CD4-positive, alpha-beta T cell treated with Interleukin-21 for 1 hour (primary cell): ENCODE measurements at places on chromosomes 13 and 19.

DNA sequence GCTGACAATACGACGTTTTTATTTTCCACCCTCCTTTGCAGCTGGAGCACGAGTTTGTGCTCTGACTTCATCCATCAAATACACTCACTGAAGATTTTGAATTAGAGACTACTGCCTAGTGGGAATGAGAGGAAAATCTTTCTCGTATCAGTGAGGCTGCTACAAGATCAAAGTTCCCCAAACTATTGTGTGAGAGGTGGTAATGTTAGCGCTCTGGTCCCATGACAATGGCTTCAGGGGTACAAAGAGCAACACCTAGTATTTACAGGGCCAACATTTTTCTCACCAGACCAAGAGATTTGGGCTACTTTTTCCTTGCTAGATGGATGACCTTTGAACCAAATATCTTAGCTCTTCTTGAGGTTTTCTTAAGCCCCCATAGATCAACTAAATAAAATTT lies 30.3 kb upstream of the PDX1 start:
- DNase-seq: no peak

DNA sequence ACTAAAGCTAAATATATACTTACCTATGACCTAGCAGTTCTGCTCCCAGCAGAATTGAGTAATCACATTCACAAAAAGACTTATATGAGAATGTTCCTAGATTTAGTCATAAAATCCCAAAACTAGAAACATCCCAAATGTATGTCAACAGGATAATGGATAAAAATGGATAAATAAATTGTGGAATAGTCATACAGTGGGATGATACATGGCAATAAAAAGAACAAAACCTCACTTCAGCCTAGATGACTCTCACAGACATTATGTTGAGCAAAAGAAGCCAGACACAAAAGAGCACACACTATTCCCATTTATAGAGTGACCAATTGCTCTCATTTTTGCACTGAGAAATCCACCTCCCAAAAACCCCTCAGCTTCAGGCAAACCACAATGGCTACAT lies 352.4 kb upstream of the HTR2A start:
- DNase-seq: no peak

DNA sequence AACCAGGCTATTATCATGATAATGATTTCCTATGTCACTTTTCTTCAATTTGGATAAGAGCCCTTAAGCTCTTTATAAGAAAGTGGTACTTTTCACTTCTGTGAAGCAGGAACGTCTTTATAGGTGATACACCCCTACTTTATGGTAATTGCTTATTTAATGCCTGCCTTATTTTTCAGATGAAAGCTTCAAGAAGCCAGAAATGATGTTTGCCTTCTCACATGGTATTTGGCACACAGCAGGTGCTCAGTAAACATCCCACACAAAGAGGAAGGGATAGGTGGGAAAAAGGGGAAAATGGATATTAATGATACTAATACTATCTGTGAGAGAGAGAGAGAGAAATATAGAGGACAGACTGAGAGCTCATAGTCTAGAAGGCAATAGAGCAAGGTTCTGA lies 29.0 kb upstream of the WASF3 start:
- DNase-seq: no peak

GRCh38 chr13:32645854-32646253 lies 59.6 kb downstream of the PDS5B start:
- peak; percentile 27 for DNase-seq

DNA sequence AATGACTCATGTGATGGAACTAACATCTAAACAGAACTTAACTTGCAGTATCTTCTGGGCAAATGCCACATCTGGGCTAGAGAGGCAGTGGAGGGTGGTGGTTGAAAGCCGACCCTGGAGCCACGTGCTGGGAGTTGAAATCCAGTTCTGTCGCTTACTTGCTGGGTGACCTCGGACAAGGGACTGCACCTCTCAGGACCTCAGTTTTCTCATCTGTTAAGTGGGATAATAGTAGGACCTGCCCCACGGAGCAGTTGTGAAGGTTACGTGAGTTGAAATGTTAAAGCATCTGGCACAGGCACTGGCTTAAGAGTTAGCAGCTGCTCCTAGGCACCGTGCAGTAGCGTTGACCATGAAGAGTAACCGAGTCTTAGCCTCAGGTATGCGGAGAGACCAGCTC lies 76.1 kb downstream of the SIPA1L3 start:
- DNase-seq: no peak
